T-helper 2 cell treated with Interferon-gamma antibody and Interleukin-4, amounts not matched to agents 5 μg/mL and 100 μg/mL, for 36 hours (primary cell): ENCODE measurements at places on chromosomes 1 and 21.

GRCh38 chr1:177981200-177981599 lies 11.3 kb upstream of the SEC16B start:
- DNase-seq, result no peak

DNA sequence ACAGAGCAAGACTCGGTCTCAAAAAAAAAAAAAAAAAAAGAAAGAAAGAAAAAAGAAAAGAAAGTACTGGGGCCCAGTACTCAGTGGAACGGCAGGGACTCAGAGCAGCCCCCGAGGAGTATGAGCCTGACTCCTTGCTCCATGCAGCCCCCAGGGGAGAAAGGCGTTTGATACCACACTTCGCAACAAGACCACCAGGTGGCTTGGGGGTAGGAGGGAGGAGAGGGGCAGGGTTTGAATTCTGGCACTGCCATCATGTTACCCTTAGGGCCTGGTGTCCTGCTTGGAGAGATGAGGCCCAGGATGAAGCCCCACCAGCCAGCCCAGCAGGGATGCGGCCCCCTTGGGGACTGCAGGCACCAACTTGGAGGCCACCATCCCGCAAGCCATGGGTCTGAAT lies 321.3 kb upstream of the VAMP3 start:
- DNase-seq, result no peak

DNA sequence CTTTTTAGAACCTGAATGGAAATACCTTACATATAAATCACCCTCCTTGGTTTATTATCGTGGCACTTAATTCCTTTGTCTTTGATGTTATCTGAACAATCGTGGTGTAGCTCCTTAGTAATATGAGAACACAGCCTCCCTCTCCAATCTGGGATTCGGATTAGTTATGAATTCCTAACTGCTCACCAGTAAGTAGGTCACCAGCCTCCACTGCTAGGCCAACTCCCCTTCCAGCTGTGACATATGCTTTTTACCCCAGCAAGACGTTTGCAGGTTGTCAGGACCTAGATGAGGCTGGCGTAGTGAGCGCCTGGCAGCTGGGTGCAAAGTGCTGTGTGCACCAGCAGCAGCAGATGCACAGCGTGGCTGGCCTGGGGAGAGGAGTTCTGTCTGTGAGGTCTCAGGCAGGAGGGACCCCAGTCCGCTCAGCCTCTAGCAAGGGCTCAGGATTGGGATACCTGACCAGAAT lies 38.2 kb downstream of the NTPCR start:
- DNase-seq, result no peak

DNA sequence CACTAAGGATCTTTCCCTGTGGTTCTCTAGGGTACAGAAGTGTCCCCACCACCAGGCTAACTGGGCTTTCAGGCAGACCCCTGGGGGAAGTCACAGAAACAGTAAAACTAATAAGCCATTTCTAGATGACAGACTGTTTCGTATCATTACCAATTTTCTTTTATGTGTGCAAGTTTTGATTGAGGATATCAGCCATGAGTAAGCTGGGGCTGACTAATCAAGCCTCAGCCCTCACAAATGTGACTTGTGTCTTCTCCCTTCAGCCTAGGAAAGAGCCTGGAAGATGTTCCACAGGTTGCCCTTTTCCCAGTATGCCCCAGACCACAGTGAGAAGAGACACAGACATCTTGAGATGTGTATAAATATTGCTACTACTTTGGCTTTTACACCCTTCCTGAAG lies 10.5 kb downstream of the PTGFRN start:
- no peak for DNase-seq

GRCh38 chr1:175539986-175540385 lies 203.4 kb downstream of the TNR start:
- DNase-seq, result no peak

GRCh38 chr1:156075162-156075561 lies 7.1 kb downstream of the MEX3A start:
- no peak for DNase-seq

- DNase-seq, result no peak
Observed at GRCh38 chr1:37410815-37411214, 63.6 kb upstream of the ZC3H12A start.

GRCh38 chr1:229871078-229871676 lies 195.9 kb upstream of the GALNT2 start:
- no peak for DNase-seq

- DNase-seq, result no peak
Observed at GRCh38 chr1:50060279-50060678, 36.5 kb upstream of the AGBL4 start.

- DNase-seq, result no peak
Observed at GRCh38 chr1:84225646-84226045, 75.9 kb upstream of the SAMD13 start.

GRCh38 chr21:34754690-34755647 lies 86.2 kb downstream of the CLIC6 start:
- no peak for DNase-seq

DNA sequence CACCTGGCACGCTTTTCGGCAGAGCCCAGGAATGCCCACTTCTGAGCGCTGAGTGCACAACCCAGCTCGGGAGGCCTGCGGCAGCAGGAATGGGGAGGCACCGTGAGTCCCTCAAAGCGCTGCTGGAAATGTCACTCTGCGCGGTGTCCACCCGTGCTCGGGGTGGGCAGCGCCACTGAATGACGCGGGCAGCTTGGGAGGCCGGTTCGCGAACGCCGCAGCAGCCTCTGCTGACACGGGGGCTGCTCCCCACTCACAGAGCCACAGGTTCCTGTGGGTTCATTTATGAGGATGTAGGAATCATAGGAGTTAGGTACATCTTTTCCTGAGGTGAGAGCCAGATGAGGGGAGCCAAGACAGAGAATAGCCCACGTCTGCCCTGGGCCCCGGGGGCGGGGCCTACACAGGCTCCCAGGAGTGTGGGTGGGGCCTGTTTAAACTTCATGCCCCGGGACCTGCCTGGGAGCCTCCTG lies 146.7 kb upstream of the COL6A1 start:
- no peak for DNase-seq

- DNase-seq, result no peak
Observed at GRCh38 chr1:38829368-38829767, 30.2 kb downstream of the RRAGC start.

DNA sequence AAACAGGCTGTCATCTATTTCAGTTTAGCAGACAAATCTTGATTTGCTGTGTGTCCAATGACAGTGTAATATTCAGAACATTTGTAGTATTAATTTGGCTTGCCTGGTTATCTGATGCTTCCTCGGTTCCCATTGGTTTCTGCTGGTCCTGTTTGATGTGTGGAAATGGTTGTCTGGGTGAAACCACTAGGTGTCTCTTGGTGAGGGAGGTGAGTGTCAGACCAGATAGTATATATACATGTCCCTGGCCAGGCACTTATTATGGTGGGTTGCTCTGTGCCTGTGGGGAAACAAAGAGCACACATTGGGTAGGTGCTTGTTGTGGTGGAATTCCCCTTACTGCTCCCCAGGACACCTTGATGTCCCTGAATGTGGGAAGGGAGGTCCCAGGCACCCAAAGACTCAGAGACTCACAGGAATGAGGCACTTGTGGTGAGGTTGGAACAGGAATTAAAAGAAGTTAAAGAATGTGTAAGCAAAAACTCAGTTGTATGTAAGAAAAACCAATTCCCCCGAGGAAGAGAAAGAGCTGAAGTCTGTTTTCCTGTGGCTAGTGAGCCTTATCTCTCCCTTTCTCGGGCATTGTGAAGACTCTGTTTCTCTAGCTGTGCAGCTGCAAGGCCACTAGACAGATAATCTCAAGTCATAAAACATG lies 1519.1 kb downstream of the BRINP3 start:
- DNase-seq, result no peak

DNA sequence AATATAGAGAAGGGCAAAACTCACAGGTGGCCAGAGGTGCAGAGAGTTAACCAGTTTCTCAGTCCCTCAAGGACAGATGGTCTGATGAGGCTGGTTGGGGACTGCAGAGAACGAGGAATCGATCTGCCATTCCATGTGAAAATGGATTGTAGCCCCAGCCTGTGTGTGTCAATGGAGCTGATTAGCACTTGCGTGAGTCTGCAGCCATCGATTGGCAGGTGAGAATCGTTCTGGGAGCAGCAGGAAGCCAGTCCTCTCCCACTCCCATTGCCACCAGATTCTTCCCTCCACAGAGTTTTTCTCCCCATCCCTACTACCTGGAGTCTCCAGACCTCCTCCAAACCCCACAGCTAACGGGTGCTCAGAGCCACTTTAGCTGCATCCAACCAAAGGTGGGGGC lies 18.3 kb upstream of the PSMB2 start:
- no peak for DNase-seq

GRCh38 chr1:27489501-27489972 lies 430 bp downstream of the WASF2 start:
- no peak for DNase-seq

- no peak for DNase-seq
Observed at GRCh38 chr21:15732290-15732995, 2.7 kb downstream of the USP25 start.

GRCh38 chr1:36343651-36344394 lies 20.4 kb upstream of the EVA1B start:
- no peak for DNase-seq

DNA sequence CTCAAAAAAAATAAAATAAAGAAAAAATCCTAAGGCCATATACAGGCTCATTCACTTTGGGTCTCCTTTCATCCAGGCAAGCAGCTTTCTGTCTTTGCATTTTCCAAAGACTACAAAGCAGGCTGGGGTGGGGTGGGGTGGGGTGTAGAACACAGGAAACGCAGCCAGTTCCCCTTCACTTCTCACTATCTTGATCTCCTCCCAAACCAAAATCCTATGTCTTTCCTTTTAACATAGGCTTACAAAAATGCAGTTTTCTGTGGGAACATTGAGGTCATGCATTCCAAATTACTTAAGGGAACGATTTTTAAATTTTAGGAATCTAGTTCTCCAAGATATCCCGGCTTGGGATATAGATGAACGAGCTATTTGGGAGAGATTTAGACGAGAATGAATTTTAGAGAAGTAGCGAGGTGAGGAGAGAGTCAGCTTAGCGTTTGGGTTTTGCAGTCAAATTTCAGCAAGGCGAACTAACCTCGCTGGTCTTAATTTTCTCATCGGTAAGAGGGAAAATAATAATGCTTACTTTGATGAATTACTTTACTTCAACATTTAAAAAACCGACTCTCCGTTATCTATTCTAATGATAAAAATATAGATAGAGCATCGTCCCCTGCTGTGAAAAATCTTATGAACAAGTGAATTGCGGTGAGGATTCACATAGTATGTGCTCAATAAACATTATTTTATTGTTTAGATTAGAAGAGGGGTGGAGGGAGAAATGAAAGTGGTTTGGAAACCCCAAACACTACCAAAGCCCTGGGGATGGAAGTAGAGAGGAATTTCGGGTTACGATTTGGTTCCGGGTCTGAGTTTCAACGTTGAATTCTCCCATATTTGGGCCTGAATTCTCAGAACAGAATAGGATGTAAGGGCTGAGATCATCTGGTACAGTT lies 735 bp upstream of the STX12 start:
- DNase-seq, result no peak

DNA sequence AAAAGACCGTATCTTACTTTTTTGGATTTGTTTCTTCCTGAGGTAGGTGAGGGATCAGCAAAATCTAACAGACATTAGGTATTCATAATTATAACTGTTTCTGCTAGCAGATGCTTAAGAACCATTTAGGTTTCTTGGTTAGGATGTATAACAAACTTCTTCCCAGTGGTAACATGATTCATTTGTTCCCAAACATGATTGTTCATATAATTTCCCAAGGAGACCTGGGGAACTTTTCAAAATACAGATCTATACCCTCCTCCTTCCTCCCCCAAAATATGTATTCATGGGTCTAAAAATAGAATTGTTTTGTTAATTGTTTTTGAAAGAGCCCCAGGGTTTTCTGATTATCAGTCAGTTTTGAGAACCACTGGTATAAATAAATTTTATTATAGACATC lies 228.2 kb downstream of the COP1 start:
- no peak for DNase-seq

DNA sequence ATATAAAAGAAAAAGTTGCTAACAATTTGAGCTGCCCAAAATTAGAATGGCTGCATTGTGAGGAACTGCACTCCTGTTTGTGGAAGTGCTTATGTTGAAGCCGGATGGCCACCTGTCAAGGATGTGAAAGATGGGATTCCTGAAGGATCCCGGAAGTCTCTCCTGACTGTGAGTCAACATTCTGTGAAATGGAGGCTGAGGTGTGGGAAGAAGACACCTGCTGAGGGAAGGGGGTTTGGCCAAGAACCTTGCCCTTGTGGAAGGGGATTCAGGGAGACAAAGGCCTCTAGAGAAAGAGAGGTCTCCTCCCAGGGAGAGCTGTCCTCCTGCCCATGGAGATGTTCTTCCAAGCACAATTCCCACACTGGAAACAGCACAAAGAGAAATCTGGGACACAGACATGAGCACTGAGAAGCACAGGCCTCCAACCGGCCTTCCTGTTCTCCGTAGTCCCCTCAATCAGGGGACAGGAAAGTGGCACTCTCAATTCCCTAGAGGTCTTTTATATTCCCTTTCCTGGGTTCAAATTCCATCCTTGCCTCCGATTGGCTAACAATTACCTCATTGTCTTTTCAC lies 70.5 kb downstream of the CD2 start:
- DNase-seq, result no peak

DNA sequence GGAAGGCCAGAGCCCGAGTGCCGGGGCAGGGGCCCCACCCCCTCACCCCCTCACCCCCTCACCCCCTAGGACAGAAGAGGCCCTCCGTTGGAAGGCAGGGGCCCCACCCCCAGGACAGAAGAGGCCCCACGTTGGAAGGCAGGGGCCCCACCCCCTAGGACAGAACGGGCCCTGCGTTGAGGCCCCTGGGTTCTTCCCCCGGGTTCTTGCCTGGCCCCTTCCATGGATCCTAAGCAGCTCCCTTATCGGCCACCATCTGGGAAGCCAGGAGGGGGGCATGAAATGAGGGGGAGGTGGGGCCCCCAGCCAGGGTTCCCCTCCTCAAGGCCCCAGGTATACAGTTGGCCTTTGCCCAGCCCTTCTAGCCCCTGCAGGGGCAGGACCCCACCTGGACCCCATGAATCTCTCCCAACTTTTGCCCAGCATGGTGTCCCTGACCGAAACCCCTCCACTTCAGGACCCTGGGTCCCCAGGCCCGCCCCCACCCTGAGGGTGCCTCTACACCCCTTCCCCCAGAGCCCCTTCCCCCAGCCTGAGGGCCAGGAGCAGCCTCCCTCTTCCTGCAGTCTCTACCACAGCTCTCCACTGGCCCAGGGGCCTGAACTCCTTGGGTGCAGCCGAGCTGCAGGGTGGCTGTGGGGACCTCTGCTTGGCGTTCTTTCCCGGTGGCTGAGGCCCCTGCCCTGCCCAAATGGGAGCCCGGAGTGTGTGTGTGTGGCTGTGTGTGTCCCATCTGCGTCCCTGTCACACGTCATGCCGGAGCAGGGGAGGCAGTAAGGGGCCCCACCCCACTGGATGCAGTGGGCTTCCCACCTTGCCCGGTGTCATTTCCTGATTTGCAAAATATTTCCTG lies 4.3 kb upstream of the VWA1 start:
- DNase-seq, result no peak

GRCh38 chr1:94325377-94326302 lies 88.3 kb upstream of the ARHGAP29 start:
- no peak for DNase-seq

GRCh38 chr1:111195002-111195684 lies 5.3 kb downstream of the DENND2D start:
- DNase-seq, result no peak
